ENCODE measurements at places on chromosomes 4 and X.

GRCh38 chr4:2385516-2385915 is 32.9 kb downstream of the ZFYVE28 start:
- DNase-seq: no peak

- DNase-seq: no peak
These were observed 711 bp downstream of the PNMA6E start for GRCh38 chrX:153400146-153401132.

- DNase-seq: no peak
These were observed 15.0 kb upstream of the OTUD4 start for GRCh38 chr4:145195167-145195952.

GRCh38 chr4:24212642-24213041 is 322.8 kb upstream of the PPARGC1A start:
- no peak for DNase-seq

- DNase-seq: no peak
These were observed 71.0 kb downstream of the USP46 start for GRCh38 chr4:52588097-52588496.

GRCh38 chr4:3241898-3242524 is 6.9 kb upstream of the MSANTD1 start:
- no peak for DNase-seq

- no peak for DNase-seq
These were observed 190.1 kb upstream of the C1QTNF7 start for GRCh38 chr4:15237648-15238230.

GRCh38 chr4:77859256-77859655 is 3.4 kb upstream of the MRPL1 start:
- peak; percentile 23 for DNase-seq

DNA sequence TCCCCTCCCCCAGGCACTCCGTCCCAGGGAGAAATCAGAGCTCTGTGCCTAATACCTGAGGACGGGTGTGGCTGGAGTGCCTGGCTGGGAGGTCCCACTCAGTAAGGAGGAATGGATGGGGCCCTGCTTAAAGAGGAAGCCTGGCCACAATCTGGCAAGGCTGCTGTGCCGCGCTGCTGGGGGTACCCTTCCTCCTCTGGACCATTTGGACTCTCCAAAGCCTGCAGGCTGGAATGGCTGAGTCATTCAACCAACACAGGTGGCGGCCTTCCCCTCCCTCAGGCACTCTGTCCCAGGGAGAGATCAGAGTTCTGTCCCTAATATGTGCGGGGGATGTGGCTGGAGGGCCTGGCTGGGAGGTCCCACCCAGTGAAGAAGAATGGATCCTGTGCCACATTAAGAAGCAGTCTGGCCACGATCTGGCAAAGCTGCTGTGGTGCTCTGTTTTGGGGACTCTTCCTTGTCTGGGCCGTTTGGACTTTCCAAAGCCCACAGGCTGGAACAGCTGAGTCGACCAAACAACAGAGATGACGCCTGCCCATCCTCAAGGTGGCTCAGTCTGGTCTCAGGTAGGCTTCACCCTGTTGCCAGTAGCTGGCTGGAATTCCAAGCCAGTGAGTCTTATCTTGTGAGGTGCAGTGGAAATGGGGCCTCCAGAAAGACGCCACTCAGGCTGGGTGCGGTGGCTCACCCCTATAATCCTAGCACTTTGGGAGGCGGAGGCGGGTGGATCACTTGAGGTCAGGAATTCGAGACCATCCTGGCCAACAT is 127.3 kb upstream of the HUWE1 start:
- DNase-seq: no peak

- peak; percentile 64 for DNase-seq
These were observed 148.4 kb upstream of the CLNK start for GRCh38 chr4:10832806-10833628.

DNA sequence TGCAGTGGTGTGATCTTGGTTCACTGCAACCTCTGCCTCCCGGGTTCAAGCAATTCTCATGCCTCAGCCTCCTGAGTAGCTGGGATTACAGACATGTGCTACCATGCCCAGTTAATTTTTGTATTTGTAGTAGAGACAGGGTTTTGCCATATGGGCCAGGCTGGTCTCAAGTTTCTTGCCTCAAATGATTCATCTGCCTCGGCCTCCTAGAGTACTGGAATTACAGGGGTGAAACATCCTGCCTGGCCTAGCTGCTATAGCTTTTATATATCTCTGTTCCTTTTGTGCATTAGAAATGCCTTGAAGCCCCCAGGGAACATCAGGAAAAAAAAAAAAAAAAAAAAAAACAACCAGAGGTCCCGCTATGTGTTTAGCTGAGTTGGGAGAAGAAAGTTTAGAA is 34.8 kb downstream of the UBE2K start:
- no peak for DNase-seq

- no peak for DNase-seq
These were observed 852.0 kb downstream of the PCDH18 start for GRCh38 chr4:136680271-136680670.

- no peak for DNase-seq
These were observed 584.0 kb upstream of the TENM3 start for GRCh38 chr4:181659202-181659601.

DNA sequence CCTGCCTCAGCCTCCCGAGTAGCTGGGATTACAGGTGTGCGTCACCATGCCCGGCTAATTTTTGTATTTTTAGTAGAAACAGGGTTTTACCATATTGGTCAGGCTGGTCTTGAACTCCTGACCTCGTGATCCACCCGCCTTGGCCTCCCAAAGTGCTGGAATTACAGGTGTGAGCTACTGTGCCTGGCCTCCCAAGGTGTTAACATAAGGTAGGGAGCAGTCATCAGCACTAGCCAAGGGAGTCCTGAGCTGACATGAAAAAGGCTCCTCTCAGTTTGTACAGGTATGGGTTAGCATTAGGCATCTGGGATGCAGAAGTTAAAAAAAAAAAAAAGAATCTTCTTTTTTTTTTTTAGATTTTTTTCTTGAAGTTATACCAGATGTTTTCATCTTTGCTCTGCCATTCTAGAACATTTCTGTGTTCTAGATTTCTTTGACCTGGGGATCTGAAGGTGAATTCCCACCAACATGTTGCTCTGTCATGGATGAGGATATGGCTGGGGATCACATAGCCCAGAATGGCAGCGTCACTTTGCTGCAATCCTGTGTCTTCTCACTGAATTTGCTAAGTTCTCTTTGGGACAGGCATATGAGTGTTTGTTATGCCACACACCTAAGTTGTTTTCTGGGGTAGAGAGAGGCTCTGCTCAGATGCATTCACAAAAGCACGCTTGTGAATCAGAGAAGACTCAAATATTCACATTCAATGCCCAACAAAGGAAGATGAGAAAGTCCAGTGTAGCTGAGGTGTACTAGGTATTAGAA is 24.4 kb upstream of the PLA2G12A start:
- no peak for DNase-seq

DNA sequence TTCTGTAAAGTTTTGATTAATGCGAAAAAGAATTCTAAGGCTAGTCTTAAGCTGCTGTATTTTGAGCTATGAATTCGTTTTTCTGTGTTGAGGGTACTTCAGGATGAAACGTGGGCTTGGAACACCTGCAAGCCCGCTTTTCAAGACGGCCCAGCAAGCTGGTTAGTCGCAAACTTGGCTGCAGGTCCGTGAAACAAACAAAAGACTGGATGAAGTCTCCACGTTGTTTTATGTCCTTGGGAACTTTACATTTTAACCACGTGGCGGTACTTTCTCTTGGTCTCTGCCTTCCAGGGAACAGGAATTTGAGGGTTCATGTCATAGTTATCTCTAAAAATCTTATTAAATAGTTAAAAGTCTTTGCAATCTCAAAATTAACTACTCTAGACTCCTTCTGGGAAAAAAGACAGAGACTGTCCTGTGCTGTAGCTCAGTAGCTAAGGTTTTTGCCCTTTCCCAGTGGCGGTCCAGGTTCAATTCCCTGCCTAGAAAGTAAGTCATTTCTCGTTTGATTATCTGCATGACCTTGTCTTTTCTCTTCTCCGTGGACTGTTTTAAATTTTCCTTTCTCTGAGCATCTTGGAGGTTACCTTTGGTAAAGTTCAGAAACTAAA is 21.0 kb downstream of the TENM3 start:
- DNase-seq: no peak

- no peak for DNase-seq
These were observed 754.1 kb downstream of the PCDH7 start for GRCh38 chr4:31474221-31474620.

DNA sequence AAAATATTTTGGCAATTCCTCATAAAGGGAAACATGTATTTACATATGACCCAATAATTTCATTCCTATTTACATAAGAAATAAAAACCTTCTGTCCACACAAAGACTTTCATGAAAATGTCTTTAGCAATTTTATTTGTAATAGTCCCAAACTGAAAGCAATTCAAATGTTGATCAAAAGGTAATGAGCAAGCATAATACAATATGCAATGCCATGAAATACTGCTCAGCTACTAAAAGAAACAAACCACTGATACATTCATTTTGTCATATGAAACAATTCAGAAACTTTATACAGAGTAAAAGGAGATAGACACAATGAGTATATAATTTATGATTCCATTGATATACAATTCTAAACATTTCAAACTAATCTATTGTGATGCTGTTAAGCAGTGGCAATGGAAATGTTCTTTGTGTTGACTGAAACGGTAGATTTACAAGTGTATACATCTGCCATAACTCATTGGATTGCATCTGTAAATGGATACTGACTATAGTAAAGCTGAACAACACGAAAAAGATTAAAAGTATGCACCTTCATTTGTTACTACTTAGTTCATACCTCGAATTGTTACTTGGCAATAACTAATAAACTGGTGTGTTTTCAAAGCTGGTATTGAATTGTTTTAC is 335.6 kb downstream of the GASK1B start:
- no peak for DNase-seq

DNA sequence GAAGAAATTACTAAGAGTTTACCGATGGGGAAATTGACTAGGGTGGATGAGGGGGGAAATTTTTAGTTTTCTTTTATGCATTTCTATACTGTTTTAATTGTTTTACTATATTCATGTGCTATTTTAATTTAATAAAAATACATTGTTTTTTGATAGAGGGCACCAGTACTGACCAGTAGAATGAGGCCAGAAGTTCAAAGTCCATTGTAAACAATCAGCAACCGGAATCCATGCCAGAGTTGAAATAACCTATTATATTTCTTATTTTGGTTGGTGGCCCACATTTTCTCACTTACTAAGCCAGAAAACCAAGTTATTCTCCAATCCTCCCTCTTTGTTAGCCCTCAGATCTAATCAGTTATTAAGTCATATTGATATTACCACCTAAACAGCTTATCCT is 595.9 kb downstream of the SMARCA1 start:
- no peak for DNase-seq

DNA sequence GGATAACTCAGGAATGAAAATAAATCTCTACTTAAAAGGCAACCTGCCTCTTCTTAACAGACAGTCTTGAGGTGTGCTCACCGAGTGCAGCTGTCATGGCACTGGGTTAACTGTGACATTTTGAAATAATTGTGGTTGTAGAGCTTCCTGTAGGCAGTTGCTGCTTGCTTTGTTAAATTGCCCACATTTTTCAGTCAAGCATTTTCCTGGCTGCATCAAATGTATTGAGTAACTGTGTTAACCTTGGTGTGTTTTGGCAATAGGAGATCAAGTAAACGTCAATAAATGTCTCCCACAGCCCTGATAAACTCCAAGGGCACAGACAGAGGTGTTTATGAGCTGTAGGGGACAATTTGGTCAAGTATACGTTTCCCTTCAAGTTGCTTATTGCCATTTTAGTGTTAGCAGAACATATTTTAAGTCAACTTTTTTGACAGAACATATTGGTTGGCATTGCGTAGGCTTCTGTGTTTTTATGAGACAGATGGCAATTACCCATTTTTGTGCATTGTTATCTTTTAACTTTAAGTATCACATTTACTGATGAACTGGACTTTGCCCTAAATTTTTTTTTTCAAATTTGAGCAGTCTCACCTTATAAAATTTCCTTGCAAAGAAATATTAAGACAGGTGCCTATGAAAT is 527.4 kb downstream of the C4orf33 start:
- DNase-seq: no peak

DNA sequence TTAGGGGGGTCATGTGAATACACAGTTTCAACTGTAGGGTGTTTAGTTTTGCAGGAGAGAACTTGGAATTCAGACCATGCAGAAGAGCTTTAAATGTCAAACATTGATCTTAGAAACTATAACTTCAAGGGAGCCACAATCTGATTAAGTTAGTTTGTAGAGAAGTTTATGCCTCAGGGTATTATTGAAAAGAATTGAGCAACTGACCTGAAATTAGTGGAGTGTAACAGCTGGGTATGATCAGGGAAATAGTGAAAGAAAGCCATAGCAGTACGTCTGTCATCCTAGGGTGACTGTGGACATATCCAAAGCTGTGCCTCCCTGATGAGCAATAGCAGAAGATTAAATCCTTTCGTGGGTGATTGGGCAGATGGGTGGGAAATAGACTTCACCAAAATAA is 63.8 kb downstream of the FAM47B start:
- DNase-seq: no peak

DNA sequence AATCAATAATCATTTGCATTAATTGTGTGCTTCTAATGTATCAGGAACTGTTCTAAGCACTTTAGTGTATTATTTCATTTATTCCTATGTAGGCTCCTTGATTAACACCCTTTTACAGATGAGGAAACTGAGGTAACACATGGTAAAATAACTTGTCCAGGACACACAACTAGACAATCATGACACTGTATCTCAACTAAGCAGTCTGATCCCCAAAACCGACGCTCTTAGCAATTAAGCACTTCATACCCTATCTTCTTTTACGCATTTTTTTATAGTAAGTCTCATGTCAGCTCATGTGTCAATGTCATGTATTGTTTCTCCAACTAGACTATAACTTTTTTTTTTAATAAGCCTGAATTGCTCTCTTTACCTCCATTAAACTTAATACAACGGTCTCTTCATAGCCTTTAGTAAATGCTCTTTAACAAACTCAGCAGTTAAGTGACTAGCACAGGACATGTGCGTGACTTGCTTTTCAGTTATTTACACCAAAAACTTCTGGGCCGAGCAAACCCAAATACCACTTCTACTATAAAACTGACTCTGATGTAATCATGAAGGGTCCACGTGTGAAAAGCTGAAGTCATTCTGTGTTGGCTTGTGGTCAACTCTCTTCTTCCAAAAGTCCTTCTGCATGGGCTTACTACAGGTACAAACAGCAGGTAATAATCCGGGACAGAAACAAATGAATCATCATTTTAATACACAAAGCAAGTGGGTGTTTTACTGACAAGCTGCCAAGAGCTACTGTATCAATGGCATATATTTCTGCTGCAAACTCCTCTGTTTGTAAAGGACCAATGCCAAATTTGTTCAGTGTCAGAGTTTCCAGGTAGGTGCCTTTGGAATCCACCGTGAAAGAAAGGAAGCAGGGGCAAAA is 7.9 kb upstream of the AMBN start:
- DNase-seq: peak; percentile 89

- peak; percentile 42 for DNase-seq
These were observed 230.7 kb upstream of the GK2 start for GRCh38 chr4:79638735-79639134.

GRCh38 chr4:47557255-47557654 is 72.2 kb downstream of the ATP10D start:
- DNase-seq: no peak
